ENCODE measurements at places on chromosomes 7 and 10.

- DNase-seq: peak; percentile 52
Measured at GRCh38 chr7:144738708-144739314, 97.0 kb downstream of the TPK1 start.

- no peak for DNase-seq
Measured at GRCh38 chr7:130383187-130383980, 3.1 kb downstream of the CPA1 start.

- DNase-seq: no peak
Measured at GRCh38 chr7:72244826-72245398, 167.2 kb downstream of the CALN1 start.

DNA sequence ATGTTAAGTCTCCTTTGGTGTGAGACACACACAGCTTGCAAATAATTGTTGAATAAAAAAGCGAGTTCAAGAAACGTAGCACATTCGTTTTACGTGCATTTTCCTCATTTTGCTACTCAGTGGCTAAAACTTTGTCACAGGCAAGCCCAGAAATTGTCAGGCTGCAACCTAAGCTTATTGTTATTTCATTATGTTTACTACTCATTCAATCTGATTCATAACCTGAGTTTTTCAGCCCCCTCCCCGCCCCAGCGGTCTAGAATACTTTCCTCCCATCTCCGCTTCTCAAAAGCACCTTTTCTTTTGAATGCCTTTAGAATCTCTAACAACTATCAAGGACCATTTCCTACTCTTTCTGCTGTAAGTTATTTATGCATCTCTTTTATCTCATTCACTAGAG, 1.1 kb downstream of the FAM133B start:
- no peak for DNase-seq

Measured in MCF 10A (cell line).